Stimulated activated CD8-positive, alpha-beta memory T cell treated with anti-CD3 and anti-CD28 coated beads, Interleukin-2, amount 100 ng/mL, for 1 hour (primary cell): ENCODE measurements at places on chromosomes 1 and 21.

DNA sequence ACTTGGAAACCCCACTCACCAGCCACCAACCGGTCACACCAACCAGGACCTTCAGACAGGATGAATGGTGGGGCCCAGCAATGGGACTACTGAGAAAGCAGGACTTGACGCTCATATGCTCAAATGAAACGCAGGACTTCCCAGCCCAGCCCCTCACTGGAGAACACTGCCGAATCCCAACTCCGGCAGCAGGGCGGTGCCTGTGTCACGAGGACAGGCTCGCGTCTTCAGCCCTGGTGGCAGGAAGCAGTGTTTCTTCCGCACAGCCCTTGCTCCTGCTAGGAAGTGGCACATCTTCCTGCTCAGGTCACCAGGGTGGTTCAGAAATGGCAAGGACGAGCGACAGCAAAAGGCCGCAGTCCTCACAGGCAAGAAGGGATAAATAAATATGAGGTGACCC lies 38.9 kb downstream of the CD58 start:
- DNase-seq = no peak

DNA sequence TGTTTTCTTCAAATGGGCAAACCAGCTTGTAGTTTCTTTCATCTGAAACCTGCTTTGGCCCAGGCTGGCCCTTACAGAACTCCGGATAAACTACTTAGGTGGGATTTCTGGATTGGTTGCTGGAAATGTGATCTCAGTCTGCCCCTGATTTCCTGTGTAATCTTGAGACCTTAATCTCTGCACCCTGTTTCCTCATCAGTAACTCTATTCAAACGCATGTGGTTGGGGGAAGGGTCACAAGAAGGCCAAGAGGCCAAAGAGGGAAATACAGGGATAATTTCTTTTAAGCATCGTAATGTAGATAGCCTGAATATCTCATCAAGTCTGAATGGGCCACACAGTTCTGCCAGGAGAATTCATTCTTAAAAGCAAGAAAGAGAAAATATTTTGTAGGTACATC lies 483.6 kb downstream of the LTN1 start:
- no peak for DNase-seq

- peak; percentile 31 for DNase-seq
These were observed 45.4 kb downstream of the S100B start for GRCh38 chr21:46559291-46559983.

DNA sequence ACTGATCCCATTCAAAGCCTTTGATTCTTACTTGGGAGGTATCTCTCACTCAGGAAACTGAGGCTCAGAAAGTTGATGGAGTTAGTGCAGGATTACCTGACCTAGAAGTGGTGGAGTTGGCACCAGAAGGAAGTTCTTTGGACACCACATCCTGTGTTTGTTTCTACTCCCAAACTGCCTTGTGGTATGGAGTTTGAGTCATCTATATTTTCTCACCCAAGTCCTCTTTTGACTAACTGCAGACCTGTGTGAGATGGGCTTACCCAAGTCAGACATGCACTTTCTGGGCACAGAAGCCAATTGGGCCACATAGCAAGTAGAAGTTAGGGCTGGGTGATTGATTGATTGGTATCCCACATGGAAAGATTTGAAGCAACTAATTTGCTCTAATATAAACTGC lies 36.1 kb downstream of the FGGY start:
- no peak for DNase-seq

DNA sequence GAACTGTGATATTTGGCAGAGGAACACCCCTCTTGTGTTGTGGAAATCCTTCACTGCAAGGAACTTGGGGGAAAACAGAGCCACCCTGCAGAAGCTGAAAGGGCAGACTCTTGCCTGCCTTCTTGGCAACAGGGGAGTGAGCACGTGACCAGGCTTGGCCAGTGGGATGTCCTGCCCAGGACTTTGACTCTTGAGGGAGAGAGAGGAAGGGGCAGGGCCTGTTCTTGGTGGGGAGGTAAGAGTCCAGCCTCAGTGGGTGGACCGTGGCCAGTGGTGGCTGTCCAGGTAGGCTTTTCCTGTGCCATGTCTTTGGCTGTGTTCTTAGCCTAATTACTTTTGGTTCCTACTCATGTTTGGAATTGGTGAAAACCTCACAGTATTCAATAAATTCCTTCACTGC lies 8.6 kb upstream of the AK2 start:
- DNase-seq = no peak

- DNase-seq = no peak
These were observed 402.2 kb downstream of the SMYD3 start for GRCh38 chr1:246104927-246105326.

- DNase-seq = no peak
These were observed 26.4 kb downstream of the USP48 start for GRCh38 chr1:21756393-21757089.
